ENCODE measurements at places on chromosomes 12 and 14.

DNA sequence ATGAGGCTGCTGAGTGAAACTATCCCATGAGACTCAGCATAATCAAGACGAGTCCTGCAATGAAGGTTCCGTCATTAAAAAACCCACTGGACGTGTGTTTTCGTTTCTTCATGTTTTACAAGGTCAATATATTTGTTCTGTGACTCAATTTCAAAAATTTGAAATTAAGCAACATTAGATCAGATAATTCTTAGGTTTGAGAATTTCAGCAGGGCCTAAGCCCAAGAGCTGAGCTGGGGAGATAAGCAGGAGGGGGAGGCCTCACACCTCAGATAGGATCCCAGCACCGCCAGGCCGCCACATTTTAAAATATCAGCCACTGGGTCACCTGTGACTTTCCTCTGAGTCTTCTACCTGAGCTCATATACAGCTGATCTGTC lies 13.3 kb downstream of the STX2 start:
- no peak for DNase-seq

DNA sequence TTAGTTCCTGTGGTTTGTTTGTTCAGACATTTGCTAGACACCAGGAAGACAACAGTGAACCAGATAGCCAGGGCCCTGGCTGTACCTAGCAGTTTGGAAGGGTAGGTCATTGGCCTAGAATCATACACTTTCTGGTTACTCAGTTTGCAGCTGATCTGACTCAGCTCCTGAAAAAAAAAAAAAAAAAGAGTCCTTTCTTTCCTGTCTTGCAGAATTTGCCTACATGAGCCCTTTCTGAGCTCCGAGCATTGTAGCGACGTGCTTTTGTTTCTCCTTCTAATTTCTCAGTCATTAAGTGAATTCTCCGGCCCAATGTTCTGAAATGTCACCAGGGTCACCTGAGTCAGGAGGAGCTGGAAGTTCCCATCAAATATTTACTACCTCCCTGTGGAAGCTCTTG lies 2.4 kb downstream of the CABP1 start:
- DNase-seq = no peak

DNA sequence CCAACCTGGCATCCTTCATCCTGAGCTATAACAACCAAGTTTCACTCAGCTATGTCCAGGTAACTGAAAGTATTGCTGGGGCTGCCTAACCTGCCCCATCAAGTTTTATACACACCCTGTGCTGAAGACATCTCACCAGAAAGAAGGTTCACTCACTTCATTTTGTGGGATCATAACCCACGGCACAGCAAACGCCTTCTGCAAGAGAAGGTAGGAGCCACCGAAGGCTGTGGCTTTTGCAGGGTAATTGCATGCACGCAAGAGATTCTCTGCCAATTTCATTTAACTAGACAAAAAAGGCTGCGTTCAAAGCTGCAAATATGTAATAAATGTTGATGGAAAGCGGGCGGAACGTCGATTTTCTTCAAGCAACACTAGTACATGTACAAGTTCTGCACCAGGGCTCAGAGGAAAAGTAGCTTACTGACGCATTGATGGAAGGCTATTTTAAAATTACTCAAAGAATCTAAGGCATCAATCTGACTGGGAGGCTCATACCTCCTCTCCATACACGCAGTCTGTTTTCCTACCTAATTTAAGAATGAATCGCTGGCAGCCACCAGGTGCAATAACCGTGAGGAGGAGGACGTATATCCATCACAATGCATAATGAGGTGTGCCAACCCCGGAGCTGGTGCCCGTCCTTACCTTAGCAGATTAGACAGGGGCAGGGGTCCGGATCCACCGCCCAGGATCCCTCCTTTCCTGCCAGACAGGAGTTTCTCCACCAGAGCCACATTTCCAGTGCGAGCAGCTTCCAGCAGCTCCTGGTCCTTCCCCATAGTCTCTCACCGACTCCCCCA lies 1.1 kb downstream of the ANKS1B start:
- DNase-seq = no peak

DNA sequence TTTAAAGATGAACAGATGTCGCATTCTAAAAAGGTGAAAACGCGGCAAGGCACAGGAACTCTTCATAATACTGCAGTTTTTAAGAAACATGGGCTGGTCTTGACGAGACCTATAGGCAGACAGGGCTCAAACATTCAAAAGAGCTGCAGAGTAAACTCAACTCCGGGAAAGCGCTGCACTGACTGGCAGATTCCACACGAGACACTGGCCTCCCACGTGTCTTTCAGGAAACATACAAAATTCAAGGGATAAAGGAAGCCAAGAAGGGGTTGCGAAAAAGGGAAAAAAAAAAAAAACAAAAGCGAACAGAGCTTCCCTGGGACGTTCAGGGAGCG lies 614 bp upstream of the ARF6 start:
- DNase-seq = no peak

DNA sequence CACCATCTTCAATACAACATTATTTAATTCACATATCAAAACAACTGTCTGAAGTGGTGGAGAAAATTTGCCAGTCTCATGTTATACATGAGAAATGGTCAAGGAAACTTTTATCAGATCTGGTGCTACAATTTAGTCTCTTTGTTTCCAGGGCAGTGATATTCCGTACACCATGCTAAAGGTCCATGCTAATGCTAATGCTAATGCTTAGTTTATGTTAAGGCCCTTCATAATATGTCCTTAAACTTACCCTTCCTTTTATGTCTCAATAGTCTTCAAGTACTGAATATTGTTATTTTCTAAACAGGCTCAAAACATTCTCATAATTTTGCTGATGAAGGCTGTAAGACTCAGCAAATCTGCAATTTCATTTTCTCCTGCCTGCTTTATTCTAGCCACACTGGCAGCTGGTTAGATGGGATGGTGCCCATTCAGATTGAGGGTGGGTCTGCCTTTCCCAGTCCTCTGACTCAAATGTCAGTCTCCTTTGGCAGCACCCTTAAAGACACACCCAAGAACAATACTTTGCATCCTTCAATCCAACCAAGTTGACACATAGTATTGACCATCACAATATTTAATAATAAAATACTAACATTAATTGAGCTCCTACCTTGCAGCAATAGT lies 59.8 kb downstream of the TMEM117 start:
- DNase-seq = no peak

GRCh38 chr14:36556811-36557433 lies 25.5 kb downstream of the NKX2-8 start:
- no peak for DNase-seq

Measured in stimulated activated CD8-positive, alpha-beta memory T cell treated with anti-CD3 and anti-CD28 coated beads, Interleukin-12 subunit alpha, Interleukin-12 subunit beta, amount 100 ng/mL, for 1 hour (primary cell).